ENCODE measurements at places on chromosomes 2 and 18.

DNA sequence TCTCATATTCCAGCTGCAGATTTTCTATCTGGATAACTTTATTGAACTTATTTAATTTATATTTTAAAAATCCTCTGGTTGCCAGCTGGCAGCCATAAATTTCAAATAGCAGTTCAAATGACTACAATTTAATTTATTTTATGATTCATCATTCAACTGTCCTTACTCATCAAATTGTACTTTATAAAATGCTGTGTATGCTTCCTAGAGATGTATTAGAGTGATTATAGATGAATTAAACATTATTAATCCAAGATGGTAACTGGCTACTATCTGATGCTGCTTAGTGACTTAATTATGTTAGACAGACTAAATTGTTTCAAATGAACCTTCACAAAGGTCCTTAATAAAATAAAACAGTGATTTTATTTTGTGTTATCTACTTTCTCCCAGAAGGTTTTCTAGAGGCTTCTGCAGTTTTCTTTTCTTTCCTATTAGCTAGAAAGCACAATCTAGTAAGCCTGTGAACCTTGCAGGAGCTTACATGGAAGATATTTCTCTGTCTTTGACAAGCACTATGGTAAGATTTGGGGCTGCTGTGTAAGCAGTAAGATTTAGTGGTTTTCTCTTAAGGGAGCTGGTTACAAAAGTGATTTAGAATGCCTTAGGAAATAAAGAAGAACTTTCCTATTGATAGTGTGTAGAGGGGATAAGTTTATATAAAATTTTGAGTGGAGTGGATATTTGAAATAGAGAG lies 322.3 kb downstream of the FSIP2 start:
- no peak for DNase-seq

DNA sequence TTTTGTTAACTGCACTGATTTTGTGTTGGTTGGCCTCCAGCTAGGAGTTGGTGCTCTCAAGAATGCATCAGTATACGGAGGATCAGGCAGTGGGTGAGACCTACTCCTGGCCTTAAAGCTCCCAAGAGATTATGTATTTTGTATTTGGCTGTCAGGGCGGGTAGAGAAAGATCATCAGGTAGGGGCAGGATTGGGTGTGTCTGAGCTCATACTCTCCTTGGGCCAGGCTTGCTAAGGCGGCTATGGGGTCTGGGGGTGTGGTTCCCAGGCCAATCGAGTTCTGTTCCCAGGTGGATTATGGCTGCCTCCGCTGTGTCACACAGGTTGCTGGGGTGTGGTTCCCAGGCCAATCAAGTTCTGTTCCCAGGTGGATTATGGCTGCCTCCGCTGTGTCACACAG lies 28.9 kb upstream of the IL1RN start:
- no peak for DNase-seq

DNA sequence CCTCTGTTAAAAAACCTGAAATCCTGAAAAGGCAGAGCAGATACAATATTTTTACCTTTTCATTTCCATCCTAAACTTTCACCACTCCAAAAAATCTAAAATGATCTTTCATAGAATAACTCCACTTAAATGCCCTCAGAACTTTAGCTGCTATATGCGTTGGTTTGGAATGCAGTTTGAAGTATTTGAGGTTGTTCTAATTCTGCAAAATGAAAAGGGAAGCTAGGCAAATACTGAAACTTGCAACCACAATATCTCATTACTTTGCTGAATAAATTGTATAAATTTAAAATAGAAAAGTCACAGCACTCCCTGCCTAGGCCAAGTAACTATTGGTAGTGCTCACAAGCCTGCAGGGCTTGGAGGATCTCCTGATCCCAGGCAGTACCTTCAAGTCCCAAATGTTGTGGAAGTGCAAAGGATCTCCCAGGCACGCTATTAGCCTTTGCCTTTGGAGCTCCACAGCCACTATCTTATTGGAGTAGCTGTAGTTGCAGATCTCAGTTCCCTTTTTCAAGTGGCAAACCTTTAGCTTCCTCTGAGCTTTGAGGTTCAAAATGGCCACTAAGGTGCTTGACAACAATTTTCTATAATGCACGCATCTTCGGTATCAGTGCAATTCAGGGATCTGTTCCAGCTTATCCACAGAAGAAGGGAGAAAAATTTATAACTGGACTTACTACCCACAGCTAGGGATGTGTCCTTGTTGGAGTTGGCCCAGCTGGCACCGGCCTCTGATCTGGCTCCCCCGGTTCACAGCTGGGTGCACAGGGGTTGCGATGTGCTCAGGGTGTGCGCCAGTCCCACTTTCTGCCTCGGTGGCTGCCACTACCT lies 43.4 kb upstream of the ANKRD62 start:
- DNase-seq: no peak

DNA sequence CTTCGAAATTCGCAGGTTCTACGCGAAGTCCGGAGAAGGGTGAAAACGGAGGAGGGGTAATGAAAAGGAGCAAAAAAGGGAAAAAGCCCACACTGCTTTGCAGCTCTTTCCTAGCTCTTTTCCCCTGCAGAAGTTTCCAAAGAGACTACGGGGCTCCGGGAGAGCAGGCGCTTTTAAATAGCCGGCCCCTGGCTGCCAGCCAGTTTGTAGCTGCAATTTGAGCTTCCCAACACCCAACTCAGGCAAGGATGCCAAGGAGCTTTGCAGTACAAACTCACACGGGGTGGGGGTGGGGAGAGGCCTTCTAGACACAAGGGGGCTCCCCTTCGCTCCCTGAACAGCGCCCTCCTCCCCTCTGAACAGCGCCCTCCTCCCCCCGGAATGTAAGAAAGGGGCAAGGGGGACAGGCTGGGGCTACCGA lies at the start of gene IGFBP5:
Gene IGFBP5 (minus strand): TSS at position 149 of the 421 bp plus-strand sequence. CDS start 774 bp downstream, outside the sequence.
- peak; percentile 81 for DNase-seq

- DNase-seq: no peak
These were observed 47.8 kb upstream of the SLC4A10 start for GRCh38 chr2:161576421-161576820.

DNA sequence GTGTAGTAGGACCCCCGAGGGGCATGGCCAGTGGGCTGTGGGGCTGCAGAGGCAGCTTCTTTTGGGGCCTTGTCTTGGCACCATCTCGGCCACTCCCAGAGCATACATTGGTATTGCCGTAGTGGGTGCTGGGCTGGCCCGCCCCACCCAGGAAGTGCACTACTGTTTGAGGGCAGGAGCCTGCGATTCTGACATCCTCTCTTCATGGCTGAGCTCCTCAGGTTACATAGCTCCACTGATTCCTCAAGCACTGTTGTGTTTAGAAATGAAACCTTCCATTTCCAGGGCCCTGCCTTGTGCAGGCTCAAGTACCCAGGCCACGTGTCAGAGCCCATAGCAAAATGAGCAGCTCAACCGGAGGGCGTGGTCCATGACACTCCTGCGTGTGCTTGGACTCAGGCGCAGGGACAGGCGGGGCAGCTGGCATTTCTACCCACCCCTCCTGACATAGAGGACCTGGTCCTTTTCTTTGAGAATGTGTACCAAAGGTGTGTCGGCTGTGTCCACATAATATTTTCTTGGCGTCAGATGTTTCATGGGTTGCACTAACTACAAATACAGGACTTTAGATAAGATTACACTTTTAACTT lies 67.9 kb downstream of the DGKD start:
- no peak for DNase-seq

DNA sequence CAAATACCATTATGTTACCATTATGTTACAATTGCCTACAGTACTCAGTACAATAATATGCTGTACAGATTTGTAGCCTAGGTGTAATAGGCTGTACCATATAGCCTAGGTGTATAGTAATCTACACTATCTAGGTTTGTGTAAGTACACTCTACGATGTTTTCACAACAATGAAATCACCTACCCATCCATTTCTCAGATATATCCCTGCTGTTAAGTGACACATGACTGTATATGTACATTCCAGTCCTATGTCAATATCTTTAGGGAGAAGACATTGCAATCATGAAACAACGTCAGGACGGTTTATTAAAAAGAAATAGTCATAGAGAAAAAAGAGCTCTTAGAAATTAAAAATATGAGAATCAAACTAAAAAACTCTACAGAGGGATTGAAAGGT lies 119.0 kb upstream of the CDC42EP3 start:
- DNase-seq: no peak

DNA sequence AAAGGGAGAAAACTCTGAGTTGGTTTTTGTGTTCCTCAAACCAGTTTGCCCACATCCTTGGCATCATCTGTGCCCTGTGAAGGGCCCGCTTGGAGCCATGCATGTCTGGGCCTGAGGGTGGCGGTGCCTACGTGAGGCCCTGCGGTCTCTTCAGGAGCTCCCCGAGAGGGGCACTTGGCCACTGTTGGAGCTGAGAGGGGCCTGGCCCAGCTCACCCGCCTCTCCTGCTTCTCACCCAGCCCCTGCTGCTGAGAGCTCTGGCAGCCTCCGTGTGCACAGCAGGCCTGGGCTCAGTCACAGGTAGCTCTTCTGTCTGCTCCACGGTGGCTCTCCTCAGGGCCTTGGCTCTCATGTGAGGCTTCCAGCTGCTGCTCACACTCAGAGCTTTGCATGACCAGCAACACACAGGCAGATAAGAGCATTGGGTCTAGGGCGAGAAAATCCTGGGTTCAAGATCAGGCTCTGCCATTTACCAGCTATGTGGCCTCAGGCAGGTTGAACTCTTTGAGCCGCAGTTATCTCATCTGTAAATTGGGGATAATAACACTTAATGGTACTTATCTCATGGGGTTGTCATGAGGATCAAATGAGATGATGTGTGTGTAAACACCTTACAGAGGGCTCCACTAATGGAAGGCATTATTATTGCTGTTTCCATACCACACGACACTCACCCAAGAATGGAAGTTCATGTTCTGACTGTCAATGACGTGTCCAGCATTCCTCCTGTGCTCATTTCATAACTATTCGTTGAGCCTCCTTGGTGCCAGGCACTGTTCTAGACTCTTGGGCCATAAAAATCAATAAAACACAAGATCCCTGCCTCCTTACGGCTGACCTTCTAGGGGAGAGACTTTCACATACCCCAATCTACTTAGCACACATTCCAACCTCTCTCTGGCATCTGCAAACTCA lies 41.6 kb upstream of the PLB1 start:
- no peak for DNase-seq

GRCh38 chr18:73784853-73785252 lies 362.8 kb downstream of the FBXO15 start:
- no peak for DNase-seq

- DNase-seq: no peak
These were observed 50.8 kb upstream of the NFE2L2 start for GRCh38 chr2:177315364-177315763.

- DNase-seq: no peak
These were observed 42.6 kb upstream of the MTCL1 start for GRCh38 chr18:8662560-8663255.

- DNase-seq: no peak
These were observed 815.5 kb downstream of the EPHA4 start for GRCh38 chr2:220756653-220757052.

DNA sequence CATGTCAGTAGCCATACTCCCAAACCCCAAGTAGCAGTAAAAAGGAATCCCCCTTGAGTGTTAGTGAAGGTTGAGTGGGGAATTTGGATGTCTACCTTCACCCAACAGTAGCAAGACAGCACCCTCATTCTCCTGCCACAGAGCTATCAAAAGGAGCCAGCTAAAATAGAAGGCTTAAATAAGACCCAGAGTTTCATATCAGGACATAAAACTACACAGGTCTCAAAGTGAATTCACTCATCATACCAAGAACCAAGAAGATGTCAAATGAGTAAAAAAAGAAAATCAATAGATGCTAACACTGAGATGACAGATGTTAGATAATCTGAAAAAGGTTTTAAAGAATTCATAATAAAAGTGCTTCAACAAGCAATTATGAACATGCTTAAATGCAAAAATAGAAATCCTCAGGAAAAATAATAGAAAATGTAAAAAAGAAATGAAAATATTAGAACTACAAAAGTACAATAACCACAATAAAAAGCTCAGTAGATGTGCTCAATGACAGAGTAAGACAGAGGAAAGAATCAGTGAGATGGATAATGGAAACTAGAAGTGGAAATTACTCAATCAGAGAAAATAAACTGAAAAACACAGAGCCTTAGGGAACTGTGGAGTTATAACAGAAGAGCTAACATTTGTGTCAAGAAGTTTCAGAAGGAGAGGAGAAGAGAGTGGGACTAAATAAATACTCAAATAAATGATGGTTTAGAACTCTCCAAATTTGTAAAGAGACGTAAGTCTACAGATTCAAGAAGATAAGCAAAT lies 90.5 kb downstream of the EDAR start:
- no peak for DNase-seq

GRCh38 chr2:150271952-150272802 lies 215.3 kb downstream of the RND3 start:
- DNase-seq: peak; percentile 56

- DNase-seq: peak; percentile 56
These were observed 174.0 kb upstream of the SLC8A1 start for GRCh38 chr2:40625849-40626248.

DNA sequence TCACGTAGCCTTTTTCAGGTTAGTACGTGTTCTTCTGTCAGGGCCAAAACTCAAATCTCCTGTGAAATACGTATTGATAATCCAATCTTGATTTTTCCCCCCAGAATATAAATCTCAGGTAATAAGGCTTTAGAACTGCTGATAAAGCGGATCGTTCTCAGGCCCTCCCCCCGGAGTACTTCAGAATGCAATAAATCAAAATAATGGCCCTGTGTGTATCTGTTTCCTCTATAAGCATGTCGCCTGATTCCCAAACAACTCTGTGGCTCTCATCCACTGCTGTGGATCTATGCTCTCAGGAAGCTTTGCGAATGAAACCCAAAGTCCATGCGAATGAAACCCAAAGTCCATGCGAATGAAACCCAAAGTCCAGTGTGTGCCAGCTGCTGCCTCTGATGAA lies 49.4 kb downstream of the IMPA2 start:
- no peak for DNase-seq

DNA sequence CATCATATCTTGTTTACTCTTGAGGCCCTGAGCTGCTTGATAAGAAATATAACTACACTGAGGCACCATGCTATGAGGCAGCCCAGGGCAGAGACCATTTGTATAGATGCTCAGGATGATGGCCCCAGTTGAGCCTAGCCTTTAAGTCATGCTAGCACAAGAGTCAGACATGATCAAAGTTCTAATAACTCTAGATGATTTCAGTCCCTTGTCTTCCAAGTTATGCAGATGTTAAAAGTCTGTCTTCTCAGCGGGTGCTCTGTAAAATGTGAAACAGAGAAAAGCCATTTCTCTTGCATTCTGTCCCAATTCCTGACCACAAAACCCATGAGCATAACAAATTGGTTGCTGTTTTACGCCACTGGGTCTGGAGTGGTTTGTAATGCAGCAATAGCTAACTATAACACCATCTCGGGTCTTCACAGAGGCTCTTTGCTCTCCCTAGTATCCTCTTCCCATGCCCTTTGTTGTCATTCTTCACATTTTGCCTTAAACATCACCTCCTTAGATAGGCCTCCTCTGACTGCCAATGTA lies 49.6 kb downstream of the NXPH2 start:
- no peak for DNase-seq

- DNase-seq: peak; percentile 14
These were observed 56.2 kb upstream of the TMEM163 start for GRCh38 chr2:134774786-134775641.

DNA sequence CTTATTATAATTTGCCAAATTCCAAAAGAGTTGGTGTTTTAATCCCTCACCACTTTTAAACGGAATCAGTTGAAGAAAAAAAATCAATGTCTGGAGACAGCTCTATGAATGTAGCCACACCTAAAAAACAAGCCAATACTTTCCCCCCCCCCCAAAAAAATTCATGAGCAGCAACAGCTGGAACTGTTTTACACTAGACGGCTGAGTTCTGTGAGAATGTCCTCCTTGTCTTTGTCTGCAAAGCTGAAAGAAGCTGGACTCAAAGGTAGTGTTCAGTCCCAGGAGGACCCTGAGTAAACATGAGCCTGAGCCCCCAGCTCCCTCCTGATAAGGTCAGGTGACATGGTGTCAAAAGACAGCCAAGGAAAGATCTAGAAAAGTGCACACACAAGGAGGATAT lies 68.2 kb downstream of the ZNF521 start:
- DNase-seq: no peak

- peak; percentile 15 for DNase-seq
These were observed 34.2 kb downstream of the RAB10 start for GRCh38 chr2:26067980-26068507.
